EH (cell line): ENCODE measurements at places on chromosomes 3 and 15.

DNA sequence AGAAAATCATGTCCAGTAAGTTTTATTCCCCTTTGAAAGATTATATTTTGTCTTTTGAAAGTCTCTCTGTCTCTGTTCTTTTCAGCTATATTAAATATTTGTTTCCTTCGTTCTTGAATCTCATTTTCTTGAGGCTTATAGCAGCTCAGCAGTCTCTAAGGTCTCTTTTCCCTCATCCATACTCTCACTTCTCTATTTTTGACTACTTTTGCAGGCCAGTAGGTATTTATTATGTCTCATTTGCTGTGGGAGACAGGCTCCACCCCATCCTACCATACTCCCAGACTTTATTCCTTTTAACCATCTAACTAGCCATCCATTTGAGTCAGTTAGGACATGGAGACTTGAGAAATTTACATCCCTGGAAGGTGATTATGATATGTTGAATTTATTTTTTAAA, 71.0 kb downstream of the FILIP1L start:
- DNase-seq: peak; percentile 35

DNA sequence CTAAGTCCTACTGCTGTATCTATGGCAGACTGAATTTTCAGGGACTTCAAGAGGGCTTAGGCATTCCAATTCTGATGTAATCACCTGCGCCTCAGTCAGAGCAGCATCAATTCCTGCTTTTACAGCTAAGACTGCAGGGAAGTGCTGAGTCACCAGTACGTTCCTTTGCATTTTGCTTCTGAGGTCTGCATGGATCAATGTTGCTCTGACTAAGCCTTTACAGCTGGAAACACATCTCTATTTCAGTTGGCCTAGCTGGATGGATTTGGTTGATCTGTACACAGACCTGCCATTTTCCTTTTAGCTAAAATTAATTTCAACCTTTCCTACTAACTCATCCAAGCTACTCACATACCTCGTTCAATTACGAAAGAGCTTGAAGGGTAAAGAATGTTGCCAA, 51.3 kb downstream of the ETV5 start:
- peak; percentile 67 for DNase-seq

GRCh38 chr3:117846238-117846637, 1136.7 kb downstream of the TUSC7 start:
- DNase-seq: no peak

DNA sequence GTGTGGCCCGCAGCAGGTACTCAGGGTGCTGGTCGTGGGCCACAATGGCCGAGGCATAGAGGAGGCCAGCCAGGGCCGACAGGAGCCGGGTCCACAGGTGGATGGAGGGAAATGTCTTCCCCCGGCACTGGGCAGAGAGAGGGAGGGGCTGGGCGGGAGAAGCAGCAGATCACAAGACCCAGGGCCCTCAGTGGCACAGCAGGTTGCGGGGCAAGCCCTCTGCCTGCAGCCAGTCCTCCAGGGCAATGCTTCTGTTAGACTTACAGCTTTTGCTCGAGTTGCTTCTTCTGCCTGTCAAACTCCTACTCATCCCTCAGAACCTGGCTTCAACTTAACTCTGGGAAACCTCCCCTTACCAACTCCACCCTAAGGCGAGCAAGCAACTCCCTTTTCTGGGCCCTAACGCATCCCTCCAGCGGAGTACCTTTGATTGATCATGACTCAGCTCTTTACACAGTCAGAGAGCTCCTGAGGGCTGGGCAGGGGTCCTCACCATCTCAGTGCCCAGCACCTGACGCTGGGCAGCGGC, 16.0 kb downstream of the TMEM44 start:
- no peak for DNase-seq

- DNase-seq: peak; percentile 77
These were observed 81.0 kb upstream of the BNC1 start for GRCh38 chr15:83365370-83365938.

- peak; percentile 16 for DNase-seq
These were observed 708.9 kb upstream of the NECTIN3 start for GRCh38 chr3:110362751-110363150.

- no peak for DNase-seq
These were observed 37.3 kb upstream of the IGF1R start for GRCh38 chr15:98610991-98611390.

DNA sequence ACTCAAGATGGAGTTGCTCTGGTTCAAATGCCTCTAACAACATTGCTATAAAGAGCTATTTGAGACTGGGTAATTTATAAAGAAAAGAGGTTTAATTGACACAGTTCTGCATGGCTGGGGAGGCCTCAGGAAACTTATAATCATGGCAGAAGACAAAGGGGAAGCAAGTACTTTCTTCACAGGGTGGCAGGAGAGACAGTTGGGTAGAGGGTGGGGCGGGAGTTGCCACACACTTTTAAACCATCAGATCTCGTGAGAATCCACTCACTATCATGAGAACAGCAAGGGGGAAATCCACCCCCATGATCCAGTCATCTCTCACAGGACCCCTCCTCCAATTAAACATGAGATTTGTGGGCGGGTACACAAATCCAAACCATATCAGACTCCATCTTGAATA, 30.7 kb downstream of the MAP2K5 start:
- DNase-seq: no peak

GRCh38 chr3:61114316-61114953, 136.8 kb downstream of the FHIT start:
- DNase-seq: no peak

DNA sequence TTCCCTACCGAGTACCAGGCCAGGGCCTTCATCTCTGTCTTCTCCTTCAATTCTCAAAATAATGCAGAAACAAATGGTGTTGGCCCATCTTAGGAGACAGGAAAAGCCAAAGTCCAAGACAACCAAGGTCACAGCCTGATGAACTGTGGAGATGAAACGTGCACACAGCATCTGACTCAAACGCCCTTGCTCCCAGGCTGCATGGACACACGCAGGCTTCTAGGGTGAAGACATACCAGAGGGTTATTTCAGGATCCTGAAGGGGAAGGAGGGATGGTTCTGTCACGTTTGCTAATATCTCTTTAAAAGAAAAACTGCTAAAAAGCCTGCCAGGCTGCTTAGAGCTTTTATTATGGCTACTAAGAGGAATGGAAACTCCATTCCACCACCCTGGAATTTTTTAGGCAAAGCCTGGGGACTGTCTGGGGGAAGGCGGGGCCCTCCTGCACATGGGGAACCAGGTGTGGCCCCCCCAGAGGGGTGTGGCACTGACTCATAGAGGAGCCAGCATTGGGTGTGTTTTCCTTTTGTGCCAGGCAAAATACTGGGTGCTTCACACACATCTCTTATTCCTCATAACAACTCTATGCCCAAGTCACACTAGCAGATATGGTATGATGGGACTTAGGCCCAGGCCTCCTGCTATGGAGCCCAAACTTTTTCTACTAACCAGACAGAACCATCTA, 62.9 kb downstream of the UMPS start:
- peak; percentile 78 for DNase-seq

GRCh38 chr15:80264031-80264430, 12.0 kb upstream of the CTXND1 start:
- peak; percentile 25 for DNase-seq

- DNase-seq: peak; percentile 65
These were observed 17.5 kb downstream of the CIDEC start for GRCh38 chr3:9862391-9863057.

DNA sequence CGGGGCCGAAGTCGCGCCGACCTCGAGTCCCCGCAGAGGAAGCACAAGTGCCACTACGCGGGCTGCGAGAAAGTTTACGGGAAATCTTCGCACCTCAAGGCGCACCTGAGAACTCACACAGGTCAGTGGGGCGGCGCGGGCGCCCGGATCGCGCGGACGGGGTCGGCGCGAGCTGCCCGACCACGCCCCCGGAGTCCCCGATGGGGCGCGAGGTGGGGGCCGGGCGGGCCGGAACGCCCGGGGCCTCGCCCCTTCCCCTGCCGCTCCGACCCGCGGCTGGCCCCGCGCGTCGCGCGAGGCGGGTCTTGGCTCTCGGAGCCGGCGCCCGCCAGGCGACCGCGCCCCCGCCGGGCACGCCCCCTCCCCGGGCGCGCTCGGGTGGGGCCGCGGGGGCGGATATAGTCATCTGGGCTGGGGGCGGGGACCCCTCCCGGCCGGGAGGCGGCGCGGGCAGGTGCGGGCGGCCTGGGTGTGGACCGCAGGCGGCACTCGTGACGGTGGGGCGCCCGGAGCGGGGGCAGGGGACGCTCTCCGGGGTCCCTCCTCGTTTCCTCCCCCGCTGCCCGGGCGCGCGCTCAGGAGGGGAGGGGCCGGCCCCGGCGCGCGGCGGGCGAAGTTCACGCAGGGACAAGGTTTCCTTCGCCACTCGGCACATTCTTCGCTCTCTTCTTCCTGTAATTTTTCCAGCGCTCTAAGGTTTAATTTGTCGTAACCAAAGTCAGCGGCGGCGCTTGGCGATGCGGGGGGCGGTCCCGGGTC, 1.2 kb downstream of the KLF13 start:
- peak; percentile 57 for DNase-seq

- DNase-seq: peak; percentile 18
These were observed 1.5 kb upstream of the FBXO22 start for GRCh38 chr15:75902129-75902557.

DNA sequence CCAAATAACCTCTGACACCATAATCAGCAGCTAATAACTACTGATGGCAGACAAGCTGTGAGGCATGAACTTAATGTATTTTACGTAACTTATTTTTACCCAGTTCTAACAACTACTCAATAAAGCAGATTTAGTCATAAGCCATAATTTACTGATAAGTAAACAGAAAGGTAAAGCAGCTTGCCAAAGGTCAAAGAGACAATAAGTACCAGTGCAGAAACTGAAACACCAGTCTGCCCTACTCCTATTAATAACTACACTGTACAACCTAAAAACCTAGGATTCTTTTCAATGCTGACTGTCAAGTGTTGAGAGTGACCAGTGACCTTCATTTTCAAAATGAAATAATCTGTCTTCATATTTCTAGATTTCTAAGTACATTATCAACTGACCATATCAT, 152.2 kb downstream of the NR2E3 start:
- DNase-seq: no peak

GRCh38 chr15:101447168-101447533, 42.4 kb downstream of the PCSK6 start:
- no peak for DNase-seq
